ENCODE measurements at places on chromosomes 7 and 10.

DNA sequence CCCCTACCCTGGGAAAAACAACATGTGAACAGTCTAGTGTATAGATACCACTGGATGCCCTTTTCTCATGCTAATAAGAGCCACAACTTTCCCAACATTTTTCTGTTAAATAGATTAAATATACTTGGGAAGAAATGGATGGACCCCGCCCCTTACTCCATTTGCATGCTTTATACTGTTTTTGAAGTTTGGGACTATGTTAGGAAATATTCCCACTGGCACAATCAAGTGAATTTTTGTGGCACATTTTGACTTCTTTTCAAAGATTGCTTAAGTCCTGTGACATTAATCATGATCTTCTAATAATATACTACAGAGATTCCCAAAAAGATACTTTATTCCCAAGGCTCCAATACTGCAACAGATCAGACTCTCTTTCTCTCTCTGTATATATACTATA lies 216.6 kb downstream of the TWIST1 start:
- DNase-seq, result no peak

- DNase-seq, result no peak
Measured at GRCh38 chr7:155850766-155851678, 38.8 kb upstream of the SHH start.

GRCh38 chr7:129557686-129558481 lies 53.6 kb upstream of the NRF1 start:
- DNase-seq, result no peak

DNA sequence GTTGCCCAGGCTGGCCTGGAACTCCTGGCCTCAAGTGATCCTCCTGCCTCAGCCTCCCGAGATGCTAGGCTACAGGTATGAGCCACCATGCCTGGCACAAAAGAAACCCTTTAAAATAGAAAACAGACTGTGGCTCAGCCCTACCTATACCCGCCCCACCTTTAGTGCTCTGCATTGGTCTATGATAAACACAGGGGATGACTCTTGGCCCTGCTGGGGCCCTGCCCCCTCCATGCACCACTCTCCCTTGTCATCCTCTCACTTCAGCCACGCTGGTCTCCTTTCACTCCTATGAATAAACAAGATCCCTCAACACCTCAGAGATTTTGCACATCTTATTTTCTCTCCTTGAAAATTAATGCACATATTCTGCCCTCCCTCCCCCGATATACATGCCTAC lies 251.4 kb upstream of the KLF14 start:
- no peak for DNase-seq

GRCh38 chr10:13907570-13907969 lies 320.8 kb downstream of the PRPF18 start:
- DNase-seq, result no peak

- no peak for DNase-seq
Measured at GRCh38 chr10:132970641-132971438, 28.5 kb upstream of the CFAP46 start.

DNA sequence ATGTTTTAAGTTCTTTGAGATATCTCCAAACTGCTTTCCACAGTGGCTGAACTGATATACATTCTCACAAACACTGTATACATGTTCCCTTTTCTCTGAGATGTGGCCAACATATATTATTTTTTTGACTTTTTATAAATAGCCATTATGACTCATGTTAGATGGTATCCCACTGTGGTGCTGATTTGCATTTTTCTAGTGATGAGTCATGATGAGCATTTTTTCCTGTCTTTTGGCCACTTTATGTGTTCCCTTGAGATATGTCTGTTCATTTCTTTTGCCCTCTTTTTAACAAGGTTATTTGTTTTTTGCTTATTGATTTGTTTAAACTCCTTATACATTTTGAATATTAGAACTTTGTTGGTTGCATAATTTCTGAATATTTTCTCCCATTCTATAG lies 1055.1 kb downstream of the NXPH1 start:
- DNase-seq, result no peak

GRCh38 chr7:9082203-9082602 lies 648.8 kb downstream of the NXPH1 start:
- DNase-seq, result no peak

GRCh38 chr10:43606323-43607198 lies at the start of gene ZNF485:
Gene ZNF485 (plus strand): TSS chr10:43606438. CDS start chr10:43607051, 613 bp downstream.
- peak; percentile 85 for DNase-seq

GRCh38 chr7:72445075-72445474 lies 32.9 kb upstream of the CALN1 start:
- no peak for DNase-seq

DNA sequence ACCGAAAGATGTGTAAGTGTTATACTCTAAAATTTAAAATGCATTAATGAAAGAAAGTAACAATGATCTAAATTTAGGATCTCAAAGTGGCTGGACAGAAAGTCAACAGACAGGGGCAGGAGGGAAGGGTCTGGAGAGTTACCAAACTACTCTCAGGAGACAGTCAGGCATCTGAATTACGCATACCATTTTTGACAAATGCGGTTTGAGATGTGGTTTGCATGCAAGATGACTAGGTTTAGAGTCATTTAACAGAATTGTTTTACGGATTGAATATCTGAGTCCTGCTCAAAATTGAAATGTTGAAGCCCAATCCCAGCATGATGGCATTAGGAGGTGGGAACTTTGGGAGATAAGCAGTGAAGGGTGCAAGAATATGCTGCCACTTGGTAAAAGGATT lies 314.1 kb downstream of the WDR11 start:
- DNase-seq, result no peak

- DNase-seq, result no peak
Measured at GRCh38 chr10:42939237-42939636, 137.6 kb upstream of the RET start.

DNA sequence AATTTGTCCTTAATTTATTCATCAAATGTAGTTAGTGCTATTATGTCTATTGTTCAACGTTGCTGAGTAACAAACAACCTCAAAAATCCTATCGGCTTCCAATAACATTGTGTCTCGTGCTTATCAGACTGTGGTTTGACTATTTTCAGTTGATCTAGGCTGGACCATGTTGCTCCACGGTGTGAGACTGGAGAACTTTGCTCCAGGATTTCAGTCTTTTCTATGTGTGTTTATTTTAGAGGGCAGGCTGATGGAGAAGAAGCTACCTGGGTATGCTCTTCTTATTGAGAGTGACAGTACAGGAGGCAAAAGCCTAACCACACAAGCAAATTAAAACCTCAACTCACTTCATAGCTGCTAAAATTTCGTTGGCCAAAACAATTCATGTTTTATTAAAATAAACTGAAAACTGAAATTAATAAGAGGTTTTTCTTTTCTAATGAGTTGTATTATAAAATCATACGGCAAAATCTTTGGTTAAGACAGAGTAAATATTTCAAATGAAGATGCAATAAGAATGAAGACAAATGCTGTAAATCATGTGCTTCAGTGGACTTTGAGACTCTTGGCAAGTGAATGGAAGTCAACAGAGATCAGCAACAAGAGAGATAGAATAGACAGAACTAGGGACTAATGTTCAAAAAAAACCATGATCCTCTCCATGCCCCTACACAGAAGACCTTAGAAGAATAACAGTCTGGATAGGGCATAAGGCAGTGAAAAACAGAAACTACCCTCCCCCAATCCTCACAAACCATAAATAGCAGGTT lies 418.0 kb upstream of the ETV1 start:
- DNase-seq, result no peak

- no peak for DNase-seq
Measured at GRCh38 chr10:72429931-72430330, 75.2 kb upstream of the DNAJB12 start.

DNA sequence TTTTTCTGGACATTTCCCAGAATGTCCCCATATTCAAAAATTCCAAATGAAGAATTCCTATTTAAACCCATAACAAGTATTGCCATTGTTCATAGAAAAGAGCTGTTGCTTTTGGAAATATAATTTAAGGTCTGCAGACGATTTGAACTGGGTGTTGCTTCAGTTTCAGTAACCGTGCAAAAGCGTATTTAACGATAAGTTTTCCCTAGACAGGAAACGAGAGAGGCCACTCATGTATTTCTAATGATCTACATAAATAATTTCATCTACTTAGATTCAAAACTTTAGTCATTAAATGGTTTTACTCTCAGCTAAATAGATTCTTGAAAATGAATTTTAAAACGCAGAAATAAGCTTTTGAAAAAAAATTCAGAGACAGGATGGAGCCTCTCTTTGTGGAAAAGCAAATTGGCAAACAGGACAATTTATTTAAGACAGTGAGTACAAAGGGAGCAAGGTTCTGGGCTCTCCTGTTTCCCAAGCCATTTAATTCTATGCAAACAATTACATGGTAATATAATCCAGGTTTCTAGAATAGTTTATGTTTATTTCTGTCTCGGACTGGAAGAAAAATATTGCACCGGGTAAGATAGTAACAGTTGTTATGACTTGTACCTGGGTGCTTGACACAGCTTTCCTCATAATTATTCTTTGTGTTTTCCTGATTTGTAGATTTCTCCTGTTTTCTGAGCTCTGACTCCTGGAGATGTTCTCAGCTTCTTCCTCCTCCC lies 263.0 kb downstream of the BAMBI start:
- no peak for DNase-seq

DNA sequence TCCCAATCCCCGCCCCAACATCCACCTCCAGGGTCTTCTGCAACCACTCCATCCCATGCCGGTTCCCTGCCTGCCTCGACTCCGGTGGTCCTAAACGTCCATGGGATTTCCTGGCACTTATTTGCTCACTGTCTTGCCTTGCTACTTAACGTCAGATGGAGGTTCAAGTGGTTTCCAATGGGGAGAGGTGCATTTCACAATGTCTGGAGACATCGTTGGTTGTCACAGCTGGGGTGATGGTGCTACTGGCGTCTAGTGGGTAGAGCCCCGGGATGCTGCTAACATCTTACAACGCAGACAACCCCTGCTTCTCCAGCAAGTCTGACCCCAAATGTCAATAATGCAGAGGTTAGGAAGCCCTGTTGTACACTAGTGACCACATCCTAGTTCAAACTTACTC lies 82.9 kb upstream of the ANLN start:
- no peak for DNase-seq

Measured in Right ventricle myocardium inferior (tissue), 1 donor.